ENCODE measurements at places on chromosomes 3 and 15.
A peak's percentile ranks its signal among the peaks of the same experiment; 100 is the strongest.

DNA sequence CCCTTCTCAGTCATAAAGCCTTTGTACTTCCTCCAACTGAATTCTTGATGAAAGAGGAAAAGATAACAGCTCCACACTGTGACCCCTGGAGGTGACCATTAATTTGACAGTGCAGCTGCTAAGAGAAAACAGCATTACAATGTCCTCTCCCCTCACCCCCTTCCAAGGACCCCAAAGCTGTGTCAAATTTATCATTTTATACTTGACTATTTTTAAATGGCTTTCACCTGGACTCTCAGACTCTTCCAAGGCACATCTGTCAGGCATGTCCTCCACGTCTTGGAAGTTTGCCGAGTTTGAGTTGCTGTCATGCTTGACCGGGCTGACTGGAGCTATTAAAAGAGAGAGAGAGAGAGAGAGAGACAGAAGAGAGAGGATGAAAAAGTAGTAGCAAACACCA lies 236.5 kb downstream of the WDR72 start:
- no peak for DNase-seq

DNA sequence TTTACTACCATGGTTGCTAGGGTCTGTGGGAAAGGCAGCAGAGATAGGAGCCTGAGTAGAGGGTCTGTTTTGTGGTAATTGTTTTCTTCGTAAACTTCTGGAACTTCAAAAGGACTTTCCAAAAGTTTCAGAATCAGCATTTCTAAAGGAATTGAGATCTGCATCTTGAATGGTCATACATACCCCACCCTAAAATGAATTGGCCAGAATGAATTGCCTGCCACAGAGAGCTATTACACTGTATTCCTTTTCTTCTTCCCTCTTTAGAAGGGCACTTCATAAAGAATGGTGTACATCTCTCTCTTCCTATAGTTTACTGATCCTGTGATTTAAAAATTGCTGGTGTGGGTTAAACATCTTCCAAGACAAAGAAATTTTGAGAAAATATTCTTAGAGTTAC lies 525.7 kb downstream of the NLGN1 start:
- no peak for DNase-seq

DNA sequence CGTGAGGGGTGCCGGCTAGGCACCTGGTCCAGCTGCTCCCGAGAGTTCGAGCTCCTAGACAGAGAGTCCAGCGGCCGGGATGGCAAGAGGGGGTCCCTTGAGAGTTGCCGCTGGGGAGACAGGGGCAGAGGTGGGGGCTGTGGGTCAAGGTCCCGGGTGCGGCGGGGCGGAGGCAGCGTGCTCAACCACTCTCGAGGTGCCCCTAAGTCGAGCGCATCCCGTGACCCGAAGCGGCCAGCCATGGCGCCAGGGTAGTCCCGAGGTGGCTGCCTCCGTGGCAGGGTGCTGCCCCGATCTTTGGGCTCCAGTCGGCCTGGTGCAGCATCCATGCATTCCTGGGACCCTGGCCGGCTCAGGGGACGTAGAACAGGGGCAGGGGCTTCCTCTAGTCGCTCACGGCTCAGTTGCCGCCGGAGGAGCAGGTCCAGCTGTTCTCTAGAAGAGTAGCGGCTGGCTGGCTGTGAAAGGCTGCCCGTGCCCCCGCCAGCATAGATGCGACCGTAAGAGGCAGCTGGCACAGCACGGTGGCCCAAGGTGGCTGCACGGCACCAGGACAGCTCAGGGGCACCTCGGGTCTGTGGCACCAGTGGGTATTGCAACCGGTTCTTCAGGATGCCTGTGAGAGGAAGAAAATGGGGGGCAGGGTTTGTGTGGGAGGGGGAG lies 4.8 kb upstream of the SLC26A6 start:
- no peak for DNase-seq

DNA sequence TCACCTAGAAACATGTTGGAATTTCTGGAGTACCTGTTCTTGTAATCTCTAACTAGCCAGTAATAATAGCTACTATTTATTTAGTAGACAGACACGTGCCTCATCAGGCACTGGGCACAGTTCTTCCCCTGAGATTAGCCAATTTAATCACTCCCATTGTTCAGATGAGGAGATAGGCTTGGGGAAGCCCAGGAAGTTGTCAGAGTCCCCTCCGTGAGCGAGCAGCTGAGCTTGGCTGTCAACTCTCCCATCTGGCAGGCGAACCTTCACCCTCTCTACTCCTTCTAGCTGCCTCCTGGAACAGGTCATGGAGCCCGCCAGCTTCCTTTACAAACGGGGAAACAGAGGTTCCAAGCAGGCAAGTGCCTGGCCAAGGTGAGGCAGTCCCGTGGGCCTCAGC lies 31.1 kb upstream of the FGD5 start:
- no peak for DNase-seq

- no peak for DNase-seq
These were observed 39.7 kb downstream of the ARHGEF3 start for GRCh38 chr3:56761887-56762651.

- no peak for DNase-seq
These were observed 419.4 kb upstream of the ADAMTS9 start for GRCh38 chr3:65107174-65107573.

GRCh38 chr15:89829616-89830440 lies 15.2 kb upstream of the ANPEP start:
- no peak for DNase-seq

- DNase-seq: no peak
These were observed 248.3 kb downstream of the IL5RA start for GRCh38 chr3:2861920-2862319.

GRCh38 chr15:62486041-62486440 lies 321.0 kb upstream of the C2CD4B start:
- no peak for DNase-seq

- DNase-seq: no peak
These were observed 59.1 kb downstream of the FAM43A start for GRCh38 chr3:194744826-194745225.

DNA sequence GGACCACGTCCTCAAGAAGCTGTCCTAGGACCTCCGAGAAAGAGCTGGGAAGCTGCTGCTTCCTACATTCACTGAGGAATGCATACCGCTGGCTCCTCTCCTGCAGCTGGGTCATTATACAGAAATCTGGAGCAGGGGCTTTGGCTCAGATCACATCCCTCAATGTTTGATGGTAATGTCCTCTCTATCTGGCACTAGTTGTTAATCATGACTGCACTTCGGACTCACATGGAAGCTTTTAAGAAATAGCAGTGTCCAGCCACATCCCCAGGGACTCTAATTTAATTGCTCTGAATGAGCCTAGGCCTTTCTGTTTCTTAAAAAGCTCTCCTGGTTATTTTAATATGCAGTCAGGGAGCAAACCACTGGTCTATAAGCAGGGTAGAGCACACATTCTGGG lies 25.7 kb upstream of the MYRIP start:
- no peak for DNase-seq

- no peak for DNase-seq
These were observed 1105.4 kb downstream of the TUSC7 start for GRCh38 chr3:117814975-117815374.

- DNase-seq: no peak
These were observed 65.8 kb upstream of the ICE2 start for GRCh38 chr15:60544581-60545264.

DNA sequence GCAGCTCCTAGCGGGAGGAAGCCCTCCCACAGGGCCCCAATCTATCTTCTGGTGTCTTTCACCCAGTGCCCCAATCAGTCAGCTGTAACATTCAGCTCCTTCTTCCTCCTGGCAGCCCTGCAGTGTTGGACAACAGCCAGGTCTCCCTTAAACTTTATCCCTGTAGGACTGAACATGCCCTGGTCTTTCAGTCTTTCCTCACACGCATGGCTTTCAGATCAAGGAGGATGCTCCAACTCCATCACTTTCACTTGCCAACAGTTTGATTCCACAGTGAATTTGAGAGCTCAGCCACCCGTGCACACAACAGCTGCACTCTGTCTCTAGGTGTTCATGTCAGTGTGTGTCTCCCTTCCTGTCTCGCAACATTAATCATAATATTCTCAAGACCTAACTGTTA lies 28.5 kb upstream of the LRRC34 start:
- no peak for DNase-seq

DNA sequence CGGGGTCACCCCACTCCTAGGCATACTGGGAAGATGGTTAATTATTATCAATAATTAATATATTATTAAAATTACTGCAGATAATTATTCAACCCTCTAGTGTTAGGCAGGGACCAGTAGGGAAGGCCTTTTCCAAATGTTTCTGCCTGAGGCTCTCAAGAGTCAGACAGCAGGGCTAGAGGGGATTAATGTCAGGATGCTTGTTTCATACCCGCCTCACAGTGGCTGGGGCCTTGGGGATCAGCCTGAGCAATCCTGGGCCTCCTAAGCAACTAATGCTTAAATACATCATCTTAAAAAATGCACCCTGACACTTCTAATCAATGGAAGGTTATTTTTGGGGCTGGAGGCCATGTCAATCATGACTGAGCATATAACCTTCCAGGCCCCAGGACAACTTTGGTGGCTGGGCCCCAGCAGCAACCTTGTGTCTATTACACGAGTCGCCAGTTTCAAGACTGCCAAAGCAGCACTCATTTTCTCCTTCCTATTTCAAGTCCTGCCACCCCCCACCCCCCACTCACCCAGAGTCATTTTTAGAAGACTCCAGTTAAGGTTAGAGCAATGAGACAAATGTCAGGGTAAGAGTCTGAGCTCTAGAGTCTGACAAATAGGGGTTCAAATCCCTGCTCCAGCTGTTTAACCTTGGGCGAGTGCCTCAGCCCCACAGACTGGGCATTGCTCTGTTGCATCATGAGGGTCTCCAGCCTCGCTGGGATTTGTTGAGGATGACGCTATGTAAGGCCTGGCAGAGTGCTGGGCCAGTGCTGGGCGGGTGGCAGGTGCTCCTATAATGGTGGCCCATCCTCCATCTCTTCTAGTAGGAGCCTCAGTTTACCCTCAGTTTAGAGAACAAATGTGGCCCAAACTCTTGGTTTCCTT lies 6.1 kb downstream of the AMOTL2 start:
- no peak for DNase-seq

GRCh38 chr3:23805210-23805632 lies 534 bp upstream of the UBE2E1 start:
- DNase-seq: no peak

GRCh38 chr15:39625856-39626255 lies 45.0 kb downstream of the THBS1 start:
- DNase-seq: no peak

- DNase-seq: peak; percentile 60
These were observed 611 bp upstream of the BNIP2 start for GRCh38 chr15:59689626-59690236.

DNA sequence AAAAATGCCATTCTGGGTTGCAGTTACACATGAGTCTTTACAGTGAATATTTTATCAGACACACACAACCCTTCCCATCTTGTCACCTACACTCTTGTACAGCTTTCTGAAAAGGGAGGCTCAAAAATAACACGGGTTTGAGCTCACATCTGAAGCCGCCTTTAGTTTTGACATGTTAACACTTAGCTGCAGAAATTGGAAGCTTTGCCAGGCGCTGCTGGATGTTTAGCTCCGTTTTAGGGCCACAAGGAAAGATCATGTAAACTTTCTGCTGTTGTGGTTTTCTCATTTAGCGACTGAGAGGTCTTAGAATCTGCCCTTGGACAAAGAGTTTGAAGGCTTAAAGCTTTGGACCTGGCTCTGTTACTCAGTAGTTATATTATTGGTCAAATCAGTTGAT lies 120.1 kb downstream of the OXNAD1 start:
- no peak for DNase-seq

GRCh38 chr3:154552338-154552737 lies 122.3 kb upstream of the GPR149 start:
- DNase-seq: peak; percentile 7

GRCh38 chr3:56977561-56977889 lies 82.9 kb upstream of the SPATA12 start:
- DNase-seq: no peak

- DNase-seq: no peak
These were observed 973.6 kb downstream of the EPHA3 start for GRCh38 chr3:90080988-90081387.

GRCh38 chr3:151777880-151778279 lies 36.0 kb upstream of the AADAC start:
- DNase-seq: no peak

DNA sequence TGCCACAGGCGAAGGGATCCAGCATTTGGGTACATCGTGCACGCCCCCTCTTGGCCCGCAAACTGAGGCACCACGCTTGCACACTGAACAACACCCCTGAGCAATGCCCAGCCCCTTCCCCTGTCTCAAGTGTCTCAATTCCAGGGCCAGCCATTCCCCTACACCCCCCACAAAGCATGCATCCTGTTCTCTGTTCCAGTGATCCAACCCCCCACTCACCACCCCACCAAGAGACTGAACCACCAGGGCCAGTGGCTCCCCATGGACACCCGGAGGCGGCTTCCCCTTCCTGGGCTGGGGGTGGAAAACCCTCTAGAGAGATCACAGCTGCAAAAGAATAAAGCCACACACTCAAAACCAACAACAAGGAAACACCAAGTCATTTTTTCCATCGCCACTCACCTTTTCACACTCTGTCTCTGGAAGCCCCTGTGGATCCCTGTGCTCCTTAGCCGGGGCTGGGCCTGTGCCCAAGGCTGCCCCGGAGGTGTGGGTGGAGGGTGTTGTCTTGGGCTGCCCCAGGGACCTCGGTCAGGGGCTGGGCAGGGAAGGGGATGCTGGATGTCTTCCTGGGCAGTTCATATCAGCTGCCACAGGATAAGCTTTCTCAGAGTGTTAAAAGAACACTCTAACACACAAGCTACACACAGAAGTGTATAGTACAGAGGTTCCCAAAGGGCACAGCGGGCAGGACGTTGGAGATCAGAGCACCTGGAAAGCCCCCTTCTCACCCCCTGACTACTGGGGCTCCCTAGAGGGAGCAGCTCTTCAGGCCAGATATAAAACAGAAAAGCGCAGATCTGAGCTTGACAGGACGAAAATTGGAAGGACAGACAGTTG lies 92.5 kb downstream of the CHSY1 start:
- DNase-seq: no peak

DNA sequence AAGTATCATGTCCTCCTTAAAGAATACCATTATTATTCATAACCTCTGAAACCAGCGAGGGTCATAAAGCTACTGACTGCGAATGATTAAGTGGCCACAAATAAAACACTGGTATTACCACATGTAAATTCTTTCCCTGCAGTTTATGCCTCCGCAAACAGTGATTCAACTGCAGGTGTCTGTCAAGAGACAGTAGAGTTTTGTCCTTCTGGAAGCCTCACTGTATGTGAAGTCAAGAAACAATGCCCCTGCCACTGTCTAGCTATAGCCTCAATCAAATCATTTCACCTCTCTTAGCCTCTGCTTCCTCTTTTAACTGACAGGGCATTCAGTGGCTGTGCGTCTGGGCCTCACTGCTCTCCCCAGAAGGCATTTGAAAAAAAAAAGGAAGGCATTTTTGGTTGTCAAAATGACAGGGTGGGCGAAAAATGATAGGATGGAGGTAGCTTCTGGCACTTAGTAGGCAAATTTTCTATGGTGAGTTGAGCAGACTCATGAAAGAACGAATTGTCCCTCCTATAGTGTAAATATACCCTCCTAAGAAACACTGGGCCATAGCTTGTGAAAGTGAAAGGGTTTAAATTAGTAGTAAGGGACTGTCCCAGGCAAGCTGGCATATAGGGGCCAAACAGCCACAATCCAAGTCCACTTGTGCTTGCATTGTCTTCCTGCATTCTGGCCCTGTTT lies 66.7 kb downstream of the FILIP1L start:
- DNase-seq: no peak

- no peak for DNase-seq
These were observed 84.8 kb upstream of the FOXB1 start for GRCh38 chr15:59918994-59919951.

- DNase-seq: no peak
These were observed 39.8 kb upstream of the SGO1 start for GRCh38 chr3:20225769-20226168.

GRCh38 chr3:187741403-187742350 lies 3.6 kb downstream of the BCL6 start:
- peak; percentile 66 for DNase-seq

Data from endothelial cell (in vitro differentiated cells).